ENCODE measurements at places on chromosomes 16 and 17.
A peak's percentile ranks its signal among the peaks of the same experiment; 100 is the strongest.

GRCh38 chr16:68275611-68276191 is 11.4 kb downstream of the SLC7A6 start:
- no peak for DNase-seq

DNA sequence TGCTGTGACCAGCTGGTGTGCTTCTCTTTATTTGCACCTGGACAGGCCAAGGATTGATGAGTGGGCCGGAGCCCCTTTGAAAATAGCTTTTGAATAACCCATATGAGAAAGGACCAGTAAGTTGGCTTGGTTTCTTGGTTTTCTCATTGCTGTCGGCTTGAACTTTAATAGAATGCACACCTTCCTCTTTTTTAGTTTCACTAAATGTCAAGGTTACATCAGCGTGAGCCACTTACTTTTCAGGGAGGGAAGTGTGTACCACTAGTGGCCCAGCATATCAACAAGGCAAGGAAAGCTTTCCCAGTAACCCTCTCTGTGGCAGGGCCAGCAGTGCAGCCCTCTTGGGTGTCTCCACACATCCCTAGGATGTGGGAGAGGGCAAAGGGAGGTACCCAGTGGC is 433.3 kb downstream of the CA10 start:
- no peak for DNase-seq

- DNase-seq: no peak
These were observed 76.0 kb downstream of the GPR139 start for GRCh38 chr16:19997734-19998133.

- no peak for DNase-seq
These were observed 60.9 kb downstream of the OMG start for GRCh38 chr17:31236137-31236536.

GRCh38 chr17:64500862-64501765 is 4.3 kb upstream of the POLG2 start:
- DNase-seq: no peak

GRCh38 chr16:22901563-22901962 is 87.6 kb downstream of the HS3ST2 start:
- DNase-seq: no peak

DNA sequence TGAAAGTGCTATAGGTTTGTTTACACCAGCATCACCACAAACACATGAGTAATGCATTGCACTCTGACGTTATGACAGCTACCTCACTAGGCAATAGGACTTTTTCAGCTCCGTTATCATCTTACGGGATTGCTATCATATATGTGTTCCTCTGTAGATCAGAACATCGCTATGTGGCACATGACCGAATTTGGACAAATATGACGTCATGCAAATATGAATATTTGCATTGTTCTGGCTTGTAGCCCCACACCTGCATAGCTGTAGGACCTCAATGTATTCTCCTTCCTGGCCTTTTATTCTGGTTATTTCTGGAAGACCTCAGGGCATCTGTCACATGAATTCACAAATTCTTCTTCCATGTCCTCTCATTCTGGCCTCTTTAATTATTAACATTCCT is 393.2 kb downstream of the CDH13 start:
- DNase-seq: no peak

DNA sequence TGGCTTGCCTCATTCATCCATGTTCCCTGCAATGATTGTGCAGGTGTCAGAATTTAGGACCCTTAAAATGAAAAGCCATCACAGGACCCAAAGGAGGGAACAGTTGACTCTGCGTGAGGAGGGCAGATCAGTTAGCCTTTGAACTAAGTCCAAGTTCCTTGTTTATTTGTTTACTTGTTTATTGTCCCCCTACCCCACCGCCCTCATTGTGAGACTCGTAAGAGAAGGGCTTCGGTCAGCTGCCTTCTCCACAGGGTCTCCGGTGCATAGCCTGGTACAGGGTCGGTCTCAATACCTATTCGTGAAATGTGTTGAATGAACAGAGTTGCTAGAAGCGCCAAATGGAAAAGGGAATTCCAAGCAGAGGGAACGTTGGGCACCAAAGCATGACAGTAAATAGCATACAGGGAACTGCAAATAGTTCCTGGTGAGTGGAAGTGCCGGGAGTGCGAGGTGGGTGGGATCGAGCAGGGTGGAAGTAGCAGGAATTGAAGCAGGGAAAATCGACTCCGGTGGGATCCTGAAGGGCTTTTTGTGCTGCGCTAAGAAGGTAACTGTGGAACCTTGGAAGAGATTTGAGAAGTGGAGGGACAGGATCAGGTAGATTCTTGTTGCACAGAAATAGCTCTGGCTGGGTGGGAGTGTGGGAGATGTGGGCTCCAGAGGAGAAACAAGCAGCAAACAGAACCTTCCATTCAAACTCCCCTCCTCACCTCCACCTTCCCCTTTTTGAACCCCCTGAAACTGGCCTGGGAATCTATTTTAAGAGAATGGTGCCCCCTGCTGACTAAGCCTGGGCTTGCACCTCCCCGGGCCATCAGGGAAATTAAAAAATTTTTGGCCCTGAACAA is 12.7 kb downstream of the SLC35B1 start:
- DNase-seq: peak; percentile 41

GRCh38 chr17:29945281-29945680 is 3.8 kb downstream of the EFCAB5 start:
- DNase-seq: no peak

- DNase-seq: peak; percentile 64
These were observed 105.4 kb downstream of the TRIM37 start for GRCh38 chr17:59001158-59001814.

DNA sequence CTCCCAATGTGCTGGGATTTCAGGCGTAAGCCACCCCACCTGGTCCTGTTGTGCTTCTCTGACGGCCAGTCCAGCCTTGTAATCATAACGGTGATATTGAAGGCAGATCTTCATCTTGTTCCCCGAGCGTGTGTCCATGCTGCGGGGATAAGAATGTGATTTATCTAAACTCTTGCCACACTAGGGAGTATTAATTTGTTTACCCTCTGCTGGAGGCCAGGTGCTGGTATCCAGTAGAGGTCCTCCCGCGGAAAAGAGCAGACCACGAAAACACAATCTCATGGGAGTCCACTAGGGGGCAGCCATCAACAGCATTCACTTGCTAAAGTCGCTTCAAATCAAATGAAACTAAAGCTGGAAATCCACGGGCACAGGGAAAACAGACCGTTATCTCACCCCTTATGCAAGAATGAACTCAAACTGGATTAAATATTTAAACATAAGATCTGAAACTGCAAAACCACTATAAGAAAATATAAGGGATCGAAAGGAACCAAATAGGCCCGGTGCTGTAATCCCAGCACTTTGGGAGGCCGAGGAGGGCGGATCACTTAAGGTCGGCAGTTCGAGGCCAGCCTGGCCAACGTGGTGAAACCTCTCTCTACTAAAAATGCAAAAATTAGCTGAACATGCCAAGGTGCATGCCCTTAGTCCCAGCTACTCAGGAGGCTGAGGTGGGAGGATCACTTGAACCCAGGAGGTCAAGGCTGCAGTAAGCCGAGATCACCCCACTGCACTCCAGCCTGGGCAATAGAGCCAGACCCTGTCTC is 22.3 kb upstream of the RBBP6 start:
- DNase-seq: peak; percentile 93

DNA sequence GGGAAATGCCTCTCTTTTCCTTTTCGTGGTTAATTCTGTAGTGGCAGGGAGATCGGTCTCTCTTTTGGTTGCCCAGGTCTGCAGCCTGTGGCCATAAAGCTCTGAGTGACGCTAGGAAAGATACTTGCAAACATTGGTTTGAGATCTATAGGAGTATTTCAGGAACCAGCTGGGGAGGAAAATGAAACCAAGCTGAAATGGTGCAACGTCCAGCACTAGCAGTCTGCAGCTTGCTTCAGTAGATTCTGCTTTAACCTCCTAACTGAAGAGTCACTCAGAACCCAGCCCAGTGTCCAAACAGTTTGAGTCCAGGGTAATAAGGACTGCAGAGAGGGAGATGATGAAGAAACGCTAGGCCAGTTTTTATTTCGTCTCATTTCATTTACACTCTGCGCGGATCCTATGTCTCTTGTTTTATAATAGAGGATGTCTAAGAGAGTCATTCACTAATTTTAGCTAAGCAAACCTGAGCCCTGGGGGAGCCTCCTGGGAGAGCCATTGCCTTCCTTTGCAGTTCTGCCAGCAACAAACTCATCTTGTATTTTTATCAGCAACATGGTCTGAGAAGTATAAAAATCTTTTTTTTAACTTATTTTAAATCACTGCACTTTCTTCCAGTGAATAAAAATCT is 12.0 kb downstream of the SP2 start:
- no peak for DNase-seq

- no peak for DNase-seq
These were observed 115.4 kb upstream of the CDC42EP4 start for GRCh38 chr17:73427198-73427597.

DNA sequence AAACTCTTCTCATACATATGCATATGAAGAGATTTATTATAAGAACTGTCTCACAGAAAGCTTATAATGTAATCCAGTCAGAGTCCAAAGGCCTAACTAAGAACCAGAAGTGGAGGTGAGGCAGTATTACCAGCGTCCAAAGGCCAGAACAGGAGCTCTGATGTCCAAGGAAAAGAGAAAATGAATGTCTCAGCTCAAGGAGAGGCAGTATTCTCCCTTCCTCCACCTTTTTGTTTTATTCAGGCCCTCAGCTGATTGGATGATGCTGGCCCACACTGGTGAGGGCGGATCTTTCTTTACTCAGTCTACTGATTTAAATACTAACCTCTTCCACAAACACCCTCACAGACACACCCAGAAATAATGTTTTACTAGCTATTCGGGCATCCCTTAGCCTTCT is 43.4 kb downstream of the FBXL20 start:
- DNase-seq: no peak

DNA sequence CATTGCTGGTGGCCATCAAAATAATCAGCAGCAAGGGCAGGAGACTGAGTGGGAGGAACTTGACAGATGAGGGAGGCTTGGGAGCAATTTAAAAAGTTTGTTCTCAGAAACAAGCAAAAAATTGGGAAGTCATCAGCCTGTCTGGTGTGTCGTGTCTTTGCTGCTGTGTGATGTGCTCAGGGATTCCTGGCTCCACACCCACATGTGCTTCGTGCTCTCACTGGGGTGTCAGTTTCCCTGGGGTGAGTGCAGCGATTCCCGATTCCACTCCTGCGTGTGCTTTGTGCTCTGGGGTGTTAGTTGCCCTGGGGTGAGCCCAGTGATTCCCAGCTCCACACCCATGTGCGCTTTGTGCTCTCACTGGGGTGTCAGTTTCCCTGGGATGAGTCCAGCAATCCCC is 228.1 kb downstream of the SNX29 start:
- DNase-seq: no peak
